ENCODE measurements at places on chromosomes 12 and 14.
A peak's percentile ranks its signal among the peaks of the same experiment; 100 is the strongest.

GRCh38 chr12:98291828-98292227 lies 223.6 kb upstream of the TMPO start:
- DNase-seq = no peak

DNA sequence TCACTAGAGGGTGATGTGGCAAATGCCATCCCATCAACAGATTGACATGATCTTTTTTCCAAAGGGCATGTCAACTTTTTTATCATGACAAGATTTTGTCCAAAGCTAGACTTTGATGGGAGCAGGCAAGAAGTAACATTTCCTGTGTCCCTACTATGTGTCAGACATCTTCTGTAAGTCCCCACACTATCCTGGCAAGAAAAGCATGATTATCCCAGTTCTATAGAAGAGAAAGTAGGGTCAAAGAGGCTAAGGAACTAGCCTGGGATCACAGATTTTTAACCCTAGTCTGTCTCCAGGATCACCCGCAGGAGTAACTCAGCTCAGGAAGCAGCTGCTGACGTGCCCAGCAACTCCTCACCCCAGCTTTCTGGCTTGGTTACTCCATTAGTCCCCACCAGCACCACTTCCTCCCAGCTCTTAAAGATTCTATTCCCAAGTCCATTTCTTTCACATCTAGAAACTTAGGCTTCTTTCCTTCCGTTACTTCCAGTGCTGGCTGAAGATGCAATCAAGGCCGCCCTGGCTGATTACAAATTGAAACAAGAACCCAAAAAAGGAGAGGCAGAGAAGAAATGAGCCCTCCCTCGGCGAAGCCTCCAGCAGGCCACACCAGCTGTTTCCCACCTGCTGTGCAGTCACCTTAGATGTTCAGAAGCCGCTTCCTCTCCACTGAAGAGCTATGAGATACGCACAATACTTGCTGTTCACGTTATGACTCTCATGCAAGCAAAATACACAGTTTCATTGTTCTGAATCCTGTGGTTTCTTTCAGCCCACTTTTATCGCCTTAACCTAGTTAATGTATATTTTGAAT lies 6.2 kb downstream of the ISCU start:
- peak; percentile 81 for DNase-seq

GRCh38 chr12:22204391-22204790 lies 130.1 kb downstream of the ST8SIA1 start:
- no peak for DNase-seq

- no peak for DNase-seq
Measured at GRCh38 chr14:50230701-50231474, 490 bp downstream of the SOS2 start.

DNA sequence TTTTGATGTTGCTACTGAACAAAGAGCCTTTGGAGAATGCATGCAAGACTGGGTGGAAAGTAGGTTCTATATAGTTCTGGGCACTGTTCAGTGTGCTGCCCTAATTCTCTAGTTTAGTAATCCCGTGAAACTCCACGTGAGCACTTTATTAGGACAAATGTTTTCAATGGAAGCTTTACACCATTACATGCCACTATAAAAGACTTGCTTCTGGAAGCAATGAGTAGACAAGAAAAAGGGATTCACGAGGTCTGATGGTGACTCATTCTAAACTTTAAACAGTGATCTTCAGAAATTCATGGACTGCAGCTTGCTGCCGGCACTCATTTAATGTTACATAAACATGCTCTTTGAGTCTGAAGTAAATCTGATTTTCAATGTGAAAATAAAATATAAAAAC lies 22.3 kb downstream of the ATG14 start:
- DNase-seq = no peak

DNA sequence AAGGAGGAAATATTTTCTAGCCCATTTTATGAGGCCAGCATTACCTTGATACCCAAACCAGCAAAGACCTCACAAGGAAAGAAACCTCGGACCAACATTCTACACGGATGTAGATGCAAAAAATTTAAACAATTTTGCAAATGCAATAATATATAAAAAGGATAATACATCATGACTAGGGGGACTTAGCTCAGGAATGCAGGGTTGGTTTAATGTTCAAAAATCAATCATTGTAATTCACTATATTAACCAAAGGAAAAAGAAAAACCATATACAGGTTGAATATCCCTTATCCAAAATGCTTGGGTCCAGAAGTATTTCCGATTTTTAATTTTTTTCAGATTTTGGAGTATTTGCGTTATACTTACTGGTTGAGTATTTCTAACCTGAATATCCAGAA lies 33.0 kb downstream of the TPCN1 start:
- DNase-seq = no peak

DNA sequence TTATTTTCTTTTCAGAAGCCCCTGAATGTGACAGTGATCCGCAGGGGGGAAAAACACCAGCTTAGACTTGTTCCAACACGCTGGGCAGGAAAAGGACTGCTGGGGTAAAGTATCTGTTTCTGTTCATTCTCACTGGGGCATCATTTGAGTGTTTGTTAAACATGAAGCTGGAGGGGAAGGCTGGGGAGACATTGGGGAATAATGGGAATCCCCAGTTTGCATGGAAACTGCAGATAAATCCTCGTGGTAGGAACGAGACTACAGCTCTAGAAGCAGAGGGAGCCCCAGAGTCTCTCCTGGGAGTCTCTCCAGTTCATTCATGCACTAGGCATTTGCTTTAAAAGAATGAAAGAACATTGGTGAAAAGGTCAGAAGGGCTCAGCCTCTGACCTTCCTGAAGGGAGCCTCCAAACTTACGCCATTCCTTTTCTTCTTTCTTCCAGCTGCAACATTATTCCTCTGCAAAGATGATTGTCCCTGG lies 2.5 kb upstream of the CFAP251 start:
- no peak for DNase-seq

DNA sequence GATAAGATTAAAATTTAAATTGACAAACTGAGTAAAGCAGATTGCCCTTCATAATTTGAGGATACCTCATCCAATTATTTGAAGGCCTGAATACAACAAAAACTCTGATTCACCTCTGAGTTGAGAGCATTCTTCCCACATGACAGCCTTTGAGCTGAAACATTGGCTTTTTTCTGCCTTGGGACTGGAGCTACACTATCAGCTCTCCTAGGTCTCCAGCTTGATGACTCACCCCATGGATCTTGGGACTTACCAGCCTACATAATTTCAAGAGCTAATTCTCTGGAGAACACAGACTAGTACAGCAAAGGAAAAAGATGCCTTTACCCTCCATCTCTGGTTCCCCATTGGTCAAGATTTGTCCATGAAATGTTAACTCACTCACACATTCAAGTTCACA lies 555.1 kb downstream of the FOXG1 start:
- DNase-seq = no peak

DNA sequence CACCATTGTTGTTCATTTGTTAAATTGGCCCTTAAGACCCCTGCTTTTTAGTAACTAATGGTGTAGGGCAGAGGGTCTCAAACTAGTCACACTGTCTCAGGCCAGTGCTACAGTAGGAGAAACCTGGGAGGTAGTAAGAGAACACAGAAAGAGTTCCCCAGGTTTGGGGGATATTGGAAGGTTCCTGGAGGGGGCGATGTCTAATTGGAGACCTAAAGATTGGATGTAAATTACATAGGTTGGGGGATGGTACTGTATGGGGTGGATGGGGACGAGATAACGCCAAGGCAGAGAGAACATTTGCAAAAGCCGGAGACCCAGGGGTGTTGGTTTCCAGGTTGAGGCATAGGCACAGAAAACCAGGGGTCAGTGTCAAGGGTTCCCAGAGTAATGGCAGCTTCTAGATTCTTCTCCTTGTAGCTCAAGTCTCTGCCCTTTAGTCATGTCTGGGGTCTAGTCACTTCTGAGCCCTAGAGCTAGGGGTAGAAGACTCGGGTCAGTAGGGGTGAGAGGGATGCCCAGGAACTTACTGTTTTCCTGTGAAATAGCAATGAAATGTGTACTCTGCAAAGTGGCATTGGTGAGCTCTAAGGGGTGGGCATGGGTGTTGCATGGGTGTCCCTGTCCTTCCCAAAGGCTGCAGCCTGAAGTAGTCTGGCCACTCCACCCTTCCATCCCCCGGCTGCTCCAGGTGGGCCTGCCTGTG lies 21.8 kb downstream of the PLEKHG3 start:
- no peak for DNase-seq

GRCh38 chr14:74469548-74470518 lies 23.3 kb downstream of the NPC2 start:
- no peak for DNase-seq

GRCh38 chr14:56120091-56120691 lies 2.0 kb downstream of the PELI2 start:
- DNase-seq = no peak

- no peak for DNase-seq
Measured at GRCh38 chr14:101361044-101361443, 200.3 kb upstream of the DIO3 start.

DNA sequence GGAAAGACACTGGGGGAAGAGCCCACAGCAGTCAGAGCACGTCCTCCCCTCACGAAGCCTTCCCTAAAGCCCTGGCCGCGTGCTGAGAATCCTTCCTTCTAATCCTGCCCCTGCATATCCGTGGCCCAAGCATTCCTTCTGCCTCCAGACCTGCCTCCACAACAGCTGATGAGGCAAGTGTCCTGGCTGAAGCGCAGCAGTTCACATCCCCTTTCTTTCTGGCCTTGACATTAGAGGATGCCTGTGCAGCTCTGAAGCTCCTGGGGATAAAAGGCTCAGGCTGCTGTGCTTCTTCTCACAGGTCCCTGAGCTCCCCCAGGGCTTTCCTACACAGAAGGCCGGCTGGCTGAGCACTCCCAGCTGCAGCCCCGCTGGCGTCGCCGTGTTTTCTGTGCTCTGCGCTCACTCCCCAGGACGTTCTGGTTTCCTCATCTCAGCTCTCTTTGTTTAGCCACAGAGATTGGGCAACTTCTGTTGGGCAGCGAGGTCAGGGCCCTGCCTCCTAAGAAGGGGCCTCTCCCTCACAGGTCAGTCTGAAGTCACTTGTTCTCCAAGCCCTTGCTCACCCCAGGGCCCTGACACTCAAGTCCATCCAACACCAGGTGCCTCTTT lies 45.8 kb downstream of the NINJ2 start:
- DNase-seq = no peak

DNA sequence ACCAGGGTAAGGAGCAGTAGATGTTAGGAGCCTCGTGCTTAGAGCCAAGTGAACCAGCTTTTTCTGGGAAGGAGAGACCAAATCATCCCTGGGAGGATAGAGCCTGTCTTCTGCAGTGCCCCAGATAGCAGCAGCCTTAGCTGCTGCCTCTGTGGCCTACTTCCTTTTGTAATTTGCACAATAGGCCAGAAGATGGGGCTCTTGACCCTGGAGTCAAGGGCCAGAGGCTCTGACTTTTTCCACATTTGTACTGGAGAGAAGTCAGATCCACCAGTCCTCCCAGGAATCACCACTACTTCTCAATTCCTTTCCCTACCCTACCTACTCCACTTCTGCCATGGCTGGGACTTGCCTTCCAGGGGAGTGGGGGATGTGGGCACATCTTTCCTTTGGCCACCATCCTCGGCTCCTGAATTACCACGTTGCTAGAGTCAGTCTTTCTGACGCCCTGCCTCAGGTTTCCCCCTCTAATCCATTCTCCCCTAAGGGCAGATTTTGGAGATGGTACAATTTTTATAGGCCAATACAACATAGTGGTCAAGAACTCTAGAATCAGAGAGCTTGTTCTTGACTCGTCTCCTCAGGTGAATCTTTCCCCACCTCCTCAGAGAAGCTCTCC lies 3.3 kb upstream of the SLC4A8 start:
- DNase-seq = peak; percentile 25

GRCh38 chr12:105721051-105721825 lies 390.7 kb downstream of the C12orf75 start:
- DNase-seq = peak; percentile 97

DNA sequence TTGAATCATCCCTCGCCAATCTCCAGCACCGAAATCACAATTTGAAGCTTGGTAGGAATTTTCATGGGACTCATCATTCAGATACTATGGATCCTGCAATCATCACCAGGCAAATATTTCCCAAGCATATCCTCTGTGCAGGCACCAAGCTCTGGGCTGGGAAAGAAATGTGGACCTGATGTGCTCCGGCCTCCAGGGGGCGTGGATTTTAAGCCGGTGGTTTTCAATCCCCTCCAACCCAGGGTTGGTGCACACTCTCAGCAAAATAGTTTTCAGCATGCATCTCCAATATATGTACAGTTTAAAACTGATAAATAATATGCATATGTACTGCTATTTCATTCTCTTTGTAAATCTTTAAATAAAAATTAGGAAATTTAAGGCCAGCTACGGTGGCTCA lies 98.9 kb downstream of the RBM19 start:
- no peak for DNase-seq

- peak; percentile 72 for DNase-seq
Measured at GRCh38 chr14:101360054-101360911, 201.0 kb upstream of the DIO3 start.

DNA sequence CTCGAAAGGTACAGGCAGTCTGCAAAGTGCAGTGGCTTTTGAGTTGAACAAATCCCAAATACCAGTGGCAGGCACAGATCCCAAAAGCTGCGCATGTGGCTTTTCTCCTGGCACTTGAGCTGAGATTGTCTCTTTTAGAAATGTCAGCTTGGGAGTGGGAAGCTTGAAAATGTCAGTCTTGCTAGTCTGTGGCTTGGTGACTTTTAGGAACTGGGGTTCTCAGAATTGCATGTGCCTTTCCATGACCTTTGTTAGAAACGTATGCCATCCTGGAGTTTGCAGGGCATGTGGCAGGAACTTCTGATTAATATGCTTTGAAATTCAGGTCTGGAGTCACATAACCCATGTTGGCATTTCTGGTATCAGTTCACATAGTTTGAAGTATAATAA lies 182.1 kb downstream of the CHST11 start:
- DNase-seq = no peak

DNA sequence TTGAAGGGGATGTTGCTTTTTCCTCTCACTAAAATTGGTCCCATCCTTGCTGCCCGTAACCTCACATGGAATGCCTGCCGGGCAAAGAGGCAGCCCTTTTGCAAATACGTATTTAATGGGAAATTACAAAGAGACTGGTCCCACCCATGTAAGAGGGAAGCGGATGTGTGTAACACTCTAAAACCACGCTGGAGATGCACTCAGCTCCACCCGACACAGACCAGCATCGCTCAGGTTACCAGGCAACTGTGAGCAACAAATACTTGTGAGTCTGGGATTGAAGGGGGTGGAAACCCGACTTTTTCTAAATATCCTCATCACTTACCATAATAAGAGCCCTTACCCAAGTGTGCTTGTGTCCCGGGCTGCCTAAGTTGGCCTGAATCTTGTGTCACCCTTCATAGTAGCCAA lies 47.7 kb downstream of the ELK3 start:
- DNase-seq = no peak

DNA sequence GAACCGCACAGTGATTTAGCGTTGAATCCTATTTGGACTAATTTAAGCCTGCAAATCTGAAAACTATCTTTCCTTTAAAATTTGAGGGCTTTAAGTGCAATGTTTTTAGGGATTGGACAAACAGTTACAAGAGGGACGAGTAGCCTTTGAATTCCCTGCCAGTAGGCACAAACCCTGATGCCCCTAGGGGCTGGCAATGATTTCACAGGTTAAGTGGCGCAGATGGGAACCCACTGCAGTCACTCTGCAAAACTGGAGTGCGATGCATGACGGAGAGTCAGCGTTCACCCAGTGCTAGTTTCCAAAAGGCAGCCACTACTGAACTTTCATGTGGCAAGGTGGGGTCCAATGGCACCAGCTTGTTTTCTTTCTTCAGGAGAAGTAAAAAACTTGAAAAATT lies 99.4 kb upstream of the FRMD6 start:
- DNase-seq = no peak

GRCh38 chr14:58637040-58637390 lies 747 bp upstream of the DACT1 start:
- DNase-seq = no peak

GRCh38 chr12:3991798-3992580 lies 118.8 kb upstream of the PARP11 start:
- DNase-seq = no peak

Data from NCI-H187 treated with DMSO at 0.1 percent for 48 hours (cell line).